ENCODE measurements at places on chromosomes 5 and 9. TPM values are rescaled to one million over a fixed set of nuclear protein-coding genes. Genes with fewer than 3 reads are reported as not detected.

PTPA gene
- total RNA-seq, result 186 TPM

- no peaks in the 10 kb centered on the region for H3K36me3 ChIP-seq
- DNase-seq, result no peak
- peak overlapping the region; percentile 61 for H3K27ac ChIP-seq
Observed at GRCh38 chr9:135038331-135038730, 49.1 kb upstream of the OLFM1 start.

OGN gene
- total RNA-seq, result 0.11 TPM

PCDHA12 gene
- 10.7 TPM for total RNA-seq

DNA sequence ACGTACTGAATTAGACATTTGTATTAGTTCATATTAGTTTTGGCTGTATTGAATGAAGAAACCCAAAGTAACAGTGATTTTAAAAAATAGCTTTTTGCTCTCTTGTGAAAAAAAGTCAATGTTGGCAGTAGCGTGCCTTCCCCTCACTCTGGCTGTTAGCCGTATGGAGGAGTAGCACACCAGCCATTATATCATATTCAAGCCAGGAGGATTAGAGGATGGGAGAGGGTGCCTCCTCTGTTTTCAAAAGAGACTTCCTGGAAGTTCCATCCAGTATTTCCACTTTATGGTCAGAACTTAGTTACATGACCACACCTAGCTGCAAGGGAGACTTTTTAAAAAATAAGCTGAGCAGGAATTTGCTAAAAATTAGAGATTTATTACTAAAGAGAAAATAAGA is 41.2 kb downstream of the GPR21 start:
- H3K27ac ChIP-seq, result peak overlapping the region; percentile 67
- peaks cover 26% of the 10 kb centered on the region for H3K36me3 ChIP-seq
- H3K4me1 ChIP-seq, result peaks cover 72% of the 10 kb centered on the region
- DNase-seq, result no peak

OR1B1 gene
- not detected for total RNA-seq

PCDHB13 gene
- total RNA-seq, result 2.9 TPM

- no peak overlapping the region for H3K4me3 ChIP-seq
- H3K27ac ChIP-seq, result no peak overlapping the region
- H3K4me1 ChIP-seq, result no peaks in the 10 kb centered on the region
- DNase-seq, result no peak
- H3K27me3 ChIP-seq, result no peaks in the 10 kb centered on the region
- H3K36me3 ChIP-seq, result no peaks in the 10 kb centered on the region
Observed at GRCh38 chr5:118548761-118549720, 439.3 kb downstream of the DTWD2 start.

PITX1 gene
- total RNA-seq, result 0.07 TPM

DNA sequence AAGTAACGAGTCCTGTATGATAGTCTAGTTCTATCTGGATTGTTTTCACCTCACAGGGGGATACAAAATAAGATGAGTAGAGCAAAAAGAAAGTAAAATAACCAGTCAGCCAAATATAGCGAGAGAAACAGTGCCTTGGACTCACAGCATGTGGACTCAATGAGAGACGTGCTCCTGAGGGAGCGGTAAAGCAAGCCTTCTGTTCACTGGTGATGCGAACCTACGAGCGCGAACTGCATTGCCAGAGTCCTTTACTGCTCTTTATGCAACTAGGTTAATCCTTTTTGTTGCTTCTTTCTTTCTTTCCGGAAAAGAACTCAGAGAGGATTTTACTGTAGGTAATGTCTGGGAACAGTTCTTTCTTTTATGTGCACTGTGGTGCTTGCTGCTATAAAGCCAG is 132.7 kb downstream of the ANXA1 start:
- H3K4me1 ChIP-seq, result 0 out of 2 replicates have a peak, but pooled peaks cover 4% of the 10 kb centered on the region
- DNase-seq, result no peak
- no peaks in the 10 kb centered on the region for H3K27me3 ChIP-seq
- H3K4me3 ChIP-seq, result no peak overlapping the region
- H3K27ac ChIP-seq, result no peak overlapping the region

GRCh38 chr9:107862881-107863280 is 373.3 kb upstream of the KLF4 start:
- H3K4me3 ChIP-seq, result no peak overlapping the region
- no peaks in the 10 kb centered on the region for H3K27me3 ChIP-seq
- peaks cover 3% of the 10 kb centered on the region for H3K4me1 ChIP-seq
- H3K36me3 ChIP-seq, result no peaks in the 10 kb centered on the region
- no peak for DNase-seq

DNA sequence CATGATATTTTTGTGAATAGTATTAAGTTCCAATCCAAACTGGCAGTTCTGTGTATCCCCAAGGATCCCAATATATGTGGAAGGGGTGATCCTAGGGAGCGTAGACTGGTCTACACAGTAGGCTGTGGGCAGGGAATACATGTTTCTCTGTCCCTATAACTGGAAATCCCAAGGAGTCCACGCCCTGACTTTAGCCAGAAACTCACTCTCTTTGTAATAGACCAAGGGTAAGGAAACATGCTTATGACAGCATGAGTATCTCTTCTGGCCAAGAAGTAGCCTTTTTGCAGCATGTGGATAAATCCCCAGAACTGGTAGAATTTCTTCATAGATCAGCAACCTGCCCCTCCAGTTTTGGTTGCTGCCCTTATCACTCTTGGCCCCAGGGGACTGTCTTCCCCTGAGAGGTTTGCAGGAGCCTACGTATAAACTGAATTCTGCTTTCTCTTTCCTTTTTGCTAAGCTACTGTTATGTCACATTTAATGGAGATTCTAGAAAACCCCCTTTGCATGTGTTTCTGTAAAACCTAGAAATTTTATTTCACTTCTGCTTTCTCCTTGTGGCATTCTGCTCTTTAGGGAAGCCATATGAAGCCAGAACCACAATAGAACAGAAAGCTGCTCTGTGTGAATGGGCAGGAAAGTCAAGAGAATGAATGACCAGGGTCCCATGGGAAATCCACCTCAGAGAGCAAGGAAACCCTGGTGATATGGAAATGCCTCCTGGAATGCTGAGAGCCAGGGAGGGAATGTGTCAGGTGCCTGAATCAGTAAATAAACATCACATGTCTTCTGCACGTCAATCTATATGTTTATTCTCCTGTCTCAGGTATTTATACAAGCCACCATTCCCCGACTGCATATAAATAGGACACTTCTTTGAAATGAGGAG is 3.5 kb downstream of the IFNA2 start:
- H3K27ac ChIP-seq, result no peak overlapping the region
- DNase-seq, result peak; percentile 21
- no peaks in the 10 kb centered on the region for H3K36me3 ChIP-seq
- H3K4me3 ChIP-seq, result no peak overlapping the region
- H3K4me1 ChIP-seq, result peaks cover 15% of the 10 kb centered on the region

- H3K36me3 ChIP-seq, result 0 out of 2 replicates have a peak, but pooled peaks cover 2% of the 10 kb centered on the region
- H3K27me3 ChIP-seq, result peaks cover 78% of the 10 kb centered on the region
- H3K4me1 ChIP-seq, result peaks cover 36% of the 10 kb centered on the region
- H3K27ac ChIP-seq, result no peak overlapping the region
- peak overlapping the region; percentile 81 for H3K4me3 ChIP-seq
Observed at GRCh38 chr5:159105145-159106053, 5.7 kb upstream of the EBF1 start.

DBH gene
- total RNA-seq, result 0.24 TPM

DNA sequence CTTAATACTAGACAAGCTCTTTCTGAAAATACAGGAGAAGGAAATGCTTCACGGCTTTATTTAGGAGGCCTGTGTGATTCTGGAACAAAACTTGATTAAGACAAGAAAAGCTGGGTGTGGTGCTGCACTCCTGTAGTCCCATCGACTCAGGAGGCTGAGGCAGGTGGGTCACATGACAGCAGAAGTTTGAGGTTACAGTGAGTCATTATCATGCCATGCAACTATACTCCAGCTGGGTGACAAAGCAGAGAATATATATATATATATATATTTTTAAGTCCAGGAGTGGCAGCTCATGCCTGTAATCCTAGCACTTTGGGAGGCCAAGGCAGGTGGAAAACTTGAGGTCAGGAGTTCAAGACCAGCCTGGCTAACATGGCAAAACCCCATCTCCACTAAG is 33.1 kb upstream of the SPIN1 start:
- H3K27ac ChIP-seq, result no peak overlapping the region
- H3K4me1 ChIP-seq, result peaks cover 3% of the 10 kb centered on the region
- peaks cover 9% of the 10 kb centered on the region for H3K36me3 ChIP-seq
- no peak overlapping the region for H3K4me3 ChIP-seq
- no peaks in the 10 kb centered on the region for H3K27me3 ChIP-seq
- no peak for DNase-seq

FOXD1 gene
- total RNA-seq, result 7.9 TPM

GRCh38 chr5:67998709-67999261 is 216.8 kb upstream of the PIK3R1 start:
- 0 out of 2 replicates have a peak, but pooled peaks cover 2% of the 10 kb centered on the region for H3K4me1 ChIP-seq
- no peak overlapping the region for H3K4me3 ChIP-seq
- H3K36me3 ChIP-seq, result no peaks in the 10 kb centered on the region
- H3K27ac ChIP-seq, result no peak overlapping the region

DNA sequence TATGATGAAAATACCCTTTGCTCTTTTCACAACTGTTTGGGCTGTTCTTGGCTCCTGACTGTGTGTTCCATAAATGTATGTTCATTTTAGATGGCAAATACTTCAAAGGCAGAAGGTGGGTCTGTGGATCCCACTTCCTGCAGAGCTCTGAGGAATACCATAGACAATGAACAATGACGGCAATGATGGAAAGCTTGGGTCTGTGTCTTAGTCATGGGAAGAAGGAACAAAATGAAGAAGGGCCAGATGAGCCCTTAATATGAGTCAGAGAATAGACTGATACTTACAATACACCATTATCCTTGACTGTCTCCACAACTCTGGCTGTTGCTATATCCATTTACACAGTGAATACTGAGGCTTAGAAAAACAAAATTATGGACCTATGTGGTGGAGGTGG is 126.0 kb downstream of the SLIT3 start:
- H3K27ac ChIP-seq, result no peak overlapping the region
- DNase-seq, result no peak
- H3K4me3 ChIP-seq, result no peak overlapping the region
- no peaks in the 10 kb centered on the region for H3K36me3 ChIP-seq

GRCh38 chr9:128049843-128050242 is 17.3 kb downstream of the NAIF1 start:
- no peak overlapping the region for H3K27ac ChIP-seq
- H3K4me1 ChIP-seq, result peaks cover 3% of the 10 kb centered on the region
- no peaks in the 10 kb centered on the region for H3K27me3 ChIP-seq
- no peak for DNase-seq
- H3K36me3 ChIP-seq, result no peaks in the 10 kb centered on the region
- no peak overlapping the region for H3K4me3 ChIP-seq

DNA sequence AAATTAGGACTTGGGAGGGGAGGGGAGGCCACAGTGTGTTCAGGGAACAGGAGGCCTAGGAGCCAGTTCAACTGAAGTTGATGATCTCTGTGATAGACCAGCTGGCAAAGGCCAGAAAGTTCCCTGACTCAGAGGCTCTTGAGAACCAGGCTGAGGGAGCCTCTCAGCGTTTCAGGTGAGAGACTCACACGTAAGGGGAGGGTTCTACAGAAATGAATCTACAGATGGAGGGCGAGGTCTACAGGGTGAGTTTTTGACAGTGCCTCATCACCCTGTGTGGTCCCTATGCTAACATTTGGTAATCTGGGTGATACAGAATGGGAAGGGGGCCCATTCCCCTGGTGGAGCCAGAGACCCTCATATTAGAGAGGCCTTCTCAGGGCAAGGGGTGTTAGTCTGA is 32.0 kb downstream of the ENHO start:
- H3K4me1 ChIP-seq, result no peaks in the 10 kb centered on the region
- H3K4me3 ChIP-seq, result no peak overlapping the region
- H3K36me3 ChIP-seq, result no peaks in the 10 kb centered on the region
- no peak overlapping the region for H3K27ac ChIP-seq

GRCh38 chr9:127880143-127880542 is 2.7 kb upstream of the AK1 start:
- no peaks in the 10 kb centered on the region for H3K27me3 ChIP-seq
- H3K27ac ChIP-seq, result no peak overlapping the region
- H3K36me3 ChIP-seq, result peaks cover 5% of the 10 kb centered on the region
- no peak overlapping the region for H3K4me3 ChIP-seq

DNA sequence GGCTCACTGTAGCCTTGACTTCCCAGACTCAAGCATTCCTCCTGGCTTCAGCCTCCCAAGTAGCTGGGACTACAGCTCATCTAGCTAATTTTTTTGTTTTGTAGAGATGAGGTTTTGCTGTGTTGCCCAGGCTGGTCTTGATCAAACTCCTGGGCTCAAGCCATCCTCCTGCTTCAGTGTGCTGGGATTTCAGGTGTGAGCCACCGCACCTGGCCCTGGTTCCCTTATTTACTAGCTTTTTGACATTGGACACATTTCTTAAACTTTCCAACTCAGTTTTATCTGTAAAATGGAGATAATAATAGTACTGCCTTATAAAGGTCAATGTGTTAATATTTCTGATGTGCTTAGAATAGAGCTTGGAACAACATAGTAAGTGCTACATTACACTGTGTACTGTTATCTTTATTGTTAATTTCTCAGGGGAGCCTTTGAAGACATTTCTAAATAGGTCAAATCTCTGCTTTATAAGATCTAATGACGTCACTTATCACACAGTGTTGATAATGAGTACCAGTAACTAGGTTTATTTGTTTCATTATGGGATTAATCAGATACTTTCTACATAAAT is 66.7 kb downstream of the KIAA1958 start:
- H3K27ac ChIP-seq, result no peak overlapping the region
- DNase-seq, result no peak
- H3K27me3 ChIP-seq, result no peaks in the 10 kb centered on the region
- H3K4me1 ChIP-seq, result peaks cover 71% of the 10 kb centered on the region

ORM1 gene
- total RNA-seq, result 7.2 TPM

DNA sequence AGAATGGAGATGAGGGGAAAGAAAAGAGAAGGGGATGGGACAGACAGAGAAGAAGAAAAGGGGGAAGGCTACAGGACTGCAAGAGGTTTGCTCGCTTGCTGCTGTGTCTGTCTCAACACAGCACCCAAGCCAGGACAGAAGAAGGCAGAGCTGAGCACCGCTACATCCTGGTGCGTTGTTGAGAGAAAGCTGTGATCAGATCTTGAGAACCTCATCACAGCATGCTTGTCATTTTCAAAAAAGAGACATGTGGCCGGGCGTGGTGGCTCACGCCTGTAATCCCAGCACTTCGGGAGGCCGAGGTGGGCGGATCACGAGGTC is 110.9 kb downstream of the NXNL2 start:
- H3K4me3 ChIP-seq, result no peak overlapping the region
- H3K27ac ChIP-seq, result no peak overlapping the region
- DNase-seq, result no peak
- no peaks in the 10 kb centered on the region for H3K4me1 ChIP-seq

- no peak overlapping the region for H3K27ac ChIP-seq
- H3K27me3 ChIP-seq, result no peaks in the 10 kb centered on the region
- peaks cover 8% of the 10 kb centered on the region for H3K4me1 ChIP-seq
- no peak overlapping the region for H3K4me3 ChIP-seq
- no peaks in the 10 kb centered on the region for H3K36me3 ChIP-seq
- no peak for DNase-seq
Observed at GRCh38 chr9:136616307-136616635, 46.4 kb upstream of the EGFL7 start.

Data from WTC11 (cell line).